ENCODE measurements at places on chromosomes 16 and 17. TPM values are rescaled to one million over a fixed set of nuclear protein-coding genes. Genes with fewer than 3 reads are reported as not detected.

Gene CCDC200
- not detected for total RNA-seq

Gene HBA1
- total RNA-seq, result 54.8 TPM

Gene GRIN2A
- 62.8 TPM for total RNA-seq

Gene KCNH4
- total RNA-seq, result 0.06 TPM

Gene OSGIN1
- 22.4 TPM for total RNA-seq

Gene FOXF1
- total RNA-seq, result 31.0 TPM

Gene EVI2B
- total RNA-seq, result 13.0 TPM

Gene CALB2
- 0.81 TPM for total RNA-seq

Gene PRKCB
- 9.6 TPM for total RNA-seq

Gene TANC2
- 32.4 TPM for total RNA-seq

Gene TPPP3
- total RNA-seq, result 12.3 TPM

Gene METTL2A
- total RNA-seq, result 16.2 TPM

Gene ALOX15B
- total RNA-seq, result 14.0 TPM

Gene FDXR
- 9.3 TPM for total RNA-seq

Gene NEUROD2
- total RNA-seq, result not detected

DNA sequence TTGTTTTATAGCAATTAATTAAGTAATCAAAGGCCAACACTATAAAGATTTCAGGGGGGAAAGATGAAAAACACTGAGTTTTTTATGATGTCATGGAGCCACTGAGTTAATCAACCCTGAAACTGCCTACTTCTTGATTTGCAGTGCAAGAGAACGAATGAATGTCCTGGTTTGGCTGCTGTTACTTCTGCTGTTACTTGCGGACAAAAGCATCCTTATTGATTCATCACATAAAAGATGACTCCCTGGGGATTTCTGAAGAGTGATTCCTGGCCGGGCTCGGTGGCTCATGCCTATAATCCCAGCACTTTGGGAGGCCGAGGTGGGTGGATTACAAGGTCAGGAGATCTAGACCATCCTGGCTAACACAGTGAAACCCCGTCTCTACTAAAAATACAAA lies 10.9 kb upstream of the SPNS3 start:
- no peak for DNase-seq

GRCh38 chr17:62968445-62968923 lies 2.4 kb downstream of the TANC2 start:
- DNase-seq, result peak; percentile 58

DNA sequence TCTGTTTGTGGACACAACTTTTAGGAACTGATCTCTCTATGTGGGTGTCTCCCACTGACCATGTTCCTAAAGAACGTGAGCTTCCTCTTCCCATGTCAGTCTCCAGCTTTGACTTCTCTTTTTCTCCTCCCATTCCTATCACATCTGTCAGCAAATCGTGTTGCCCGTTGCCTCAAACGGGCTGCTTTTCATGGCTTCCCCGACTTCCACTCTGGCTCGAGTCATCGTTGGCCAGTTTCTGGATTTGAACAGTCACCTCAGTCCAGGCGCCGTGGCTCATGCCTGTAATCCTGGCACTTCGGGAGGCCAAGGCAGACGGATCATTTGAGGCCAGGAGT lies 5.4 kb downstream of the ABCC1 start:
- no peak for DNase-seq

- DNase-seq, result no peak
Measured at GRCh38 chr16:73483076-73483791, 435.3 kb upstream of the ZFHX3 start.

DNA sequence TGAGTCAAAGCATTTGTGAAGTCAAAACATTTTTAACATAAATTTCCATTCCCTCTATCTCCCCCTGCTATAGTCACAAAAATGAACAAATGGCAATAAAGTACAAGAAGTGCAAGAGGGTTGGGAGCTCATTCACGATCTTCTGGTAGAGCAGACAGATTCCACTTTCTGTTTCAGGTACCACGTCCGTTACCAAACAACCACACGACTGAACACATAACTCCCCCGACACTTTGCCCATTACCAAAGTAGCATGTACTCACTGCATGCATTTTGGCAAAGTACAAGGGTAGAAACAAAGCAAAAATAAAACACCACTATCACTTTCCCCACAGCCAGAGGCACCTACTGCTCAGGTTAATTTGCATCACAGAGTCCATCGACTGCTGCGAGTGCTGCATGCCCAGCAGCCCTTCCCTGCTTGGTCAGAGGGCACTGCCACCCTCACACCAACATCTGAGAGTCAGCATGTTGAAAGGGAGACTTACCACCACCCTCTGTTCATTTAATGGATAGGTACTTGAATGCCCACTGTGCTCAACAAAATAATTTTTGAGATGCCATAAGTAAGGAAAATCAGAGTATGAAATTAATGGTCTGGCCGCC lies 150.3 kb upstream of the AXIN2 start:
- no peak for DNase-seq

DNA sequence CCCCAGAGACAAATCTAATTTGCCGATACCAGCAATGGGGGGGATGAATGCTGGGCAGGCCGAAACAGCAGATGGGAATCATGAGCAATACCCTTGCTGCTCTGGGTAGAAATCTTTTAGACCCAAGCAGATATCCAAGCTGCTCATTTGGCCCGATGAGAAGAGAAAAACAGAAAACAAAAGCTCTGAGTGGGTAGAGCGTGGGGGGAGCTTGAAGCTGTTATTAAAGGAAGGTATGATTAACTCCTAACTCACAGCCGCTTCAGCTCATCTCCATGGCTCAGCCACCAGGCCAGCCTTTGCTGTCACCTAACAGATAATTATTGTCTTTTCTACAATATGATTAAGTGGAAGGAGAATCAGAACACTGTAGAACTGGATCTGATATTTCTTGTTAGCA lies 58.3 kb downstream of the VPS35L start:
- no peak for DNase-seq

DNA sequence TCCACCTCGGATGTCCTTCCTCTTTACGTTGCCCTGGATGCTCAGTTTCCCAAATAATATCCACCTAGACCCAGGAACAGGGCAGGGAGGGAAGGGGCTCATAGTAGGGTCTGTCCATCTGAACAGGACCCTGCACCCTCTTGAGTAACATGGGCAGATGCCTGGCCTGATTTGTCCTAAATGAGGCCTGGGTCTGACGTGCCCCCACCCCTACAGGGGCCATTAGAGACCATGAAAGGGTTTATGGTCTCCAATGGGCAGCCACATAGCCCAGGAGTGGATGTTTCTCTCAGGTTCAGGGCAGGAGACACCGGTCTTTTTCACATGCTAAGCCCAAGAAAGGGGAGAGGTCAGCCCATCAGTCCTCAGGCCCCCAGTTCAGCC lies 6.8 kb downstream of the CACNG1 start:
- no peak for DNase-seq

DNA sequence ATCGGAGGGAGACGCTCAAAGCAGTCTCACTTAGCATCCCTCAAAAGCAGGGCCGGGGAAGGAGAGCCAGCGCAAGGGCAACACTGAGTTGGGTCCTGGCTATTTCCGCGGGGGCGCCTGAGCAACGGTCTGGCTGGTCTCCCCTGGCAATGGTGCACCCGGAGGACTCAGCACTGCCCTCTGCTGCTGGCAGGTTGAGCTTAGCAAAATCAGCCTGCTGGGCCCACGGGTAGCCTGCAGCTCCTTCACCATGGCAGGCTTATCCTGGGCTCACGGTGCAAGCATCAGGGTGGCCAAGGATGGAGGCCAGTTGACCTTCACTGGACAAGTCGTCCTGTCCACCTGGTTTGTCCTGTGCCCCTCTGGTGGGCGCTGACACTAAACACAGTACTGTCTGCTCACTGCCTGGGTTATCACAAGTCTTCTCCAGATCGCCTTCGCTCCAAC lies 14.4 kb upstream of the ALDH3A1 start:
- peak; percentile 62 for DNase-seq

- peak; percentile 90 for DNase-seq
Measured at GRCh38 chr17:57902800-57903759, 52.1 kb downstream of the CUEDC1 start.

- DNase-seq, result no peak
Measured at GRCh38 chr17:21817791-21818364, 125.6 kb downstream of the KCNJ18 start.

GRCh38 chr17:72600934-72601333 lies 480.1 kb downstream of the SOX9 start:
- no peak for DNase-seq

GRCh38 chr17:72259922-72260321 lies 139.1 kb downstream of the SOX9 start:
- no peak for DNase-seq

DNA sequence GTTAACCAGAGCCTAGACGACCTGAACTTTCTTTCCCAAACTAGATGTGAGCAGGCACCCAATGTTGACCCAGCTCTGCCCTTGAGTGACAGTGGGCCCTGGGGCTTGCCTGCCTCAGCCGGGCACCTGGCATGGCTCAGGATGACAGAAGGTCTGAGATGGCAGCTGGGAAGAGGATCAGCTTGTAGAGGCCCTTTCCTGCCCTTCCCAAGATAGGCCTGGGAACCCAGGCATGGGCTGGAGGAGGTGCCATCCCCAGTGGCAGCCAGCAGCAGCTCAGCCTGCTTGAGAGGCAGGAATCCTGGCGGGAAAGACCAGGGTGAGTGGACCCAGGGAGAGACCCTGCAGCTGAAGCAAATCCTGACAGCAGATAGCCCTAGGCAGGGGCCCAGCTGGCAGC lies 59.1 kb downstream of the PIPOX start:
- no peak for DNase-seq

GRCh38 chr16:70345840-70346239 lies 863 bp upstream of the DDX19A start:
- DNase-seq, result no peak

- DNase-seq, result no peak
Measured at GRCh38 chr17:17429222-17429621, 47.6 kb upstream of the MED9 start.

DNA sequence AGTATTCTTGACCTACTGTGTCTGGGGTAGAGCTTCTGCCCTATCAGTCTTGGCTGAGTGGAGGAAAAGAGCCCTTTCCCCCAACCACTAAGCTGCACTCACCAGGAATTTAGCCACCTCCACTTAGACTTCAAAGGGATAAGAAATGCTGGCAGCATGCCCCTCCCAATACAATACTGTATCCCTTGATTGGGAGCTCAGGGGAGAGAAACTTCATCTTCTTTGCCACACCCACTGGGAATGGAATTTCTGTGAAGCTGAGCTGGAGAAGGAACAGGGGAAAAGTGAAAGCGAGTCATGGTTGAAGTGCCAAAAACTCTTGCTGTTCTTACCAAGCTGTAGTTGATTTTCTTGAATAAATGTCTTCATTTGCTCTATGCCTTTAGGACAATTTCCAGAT lies 68.8 kb downstream of the CEP112 start:
- no peak for DNase-seq

DNA sequence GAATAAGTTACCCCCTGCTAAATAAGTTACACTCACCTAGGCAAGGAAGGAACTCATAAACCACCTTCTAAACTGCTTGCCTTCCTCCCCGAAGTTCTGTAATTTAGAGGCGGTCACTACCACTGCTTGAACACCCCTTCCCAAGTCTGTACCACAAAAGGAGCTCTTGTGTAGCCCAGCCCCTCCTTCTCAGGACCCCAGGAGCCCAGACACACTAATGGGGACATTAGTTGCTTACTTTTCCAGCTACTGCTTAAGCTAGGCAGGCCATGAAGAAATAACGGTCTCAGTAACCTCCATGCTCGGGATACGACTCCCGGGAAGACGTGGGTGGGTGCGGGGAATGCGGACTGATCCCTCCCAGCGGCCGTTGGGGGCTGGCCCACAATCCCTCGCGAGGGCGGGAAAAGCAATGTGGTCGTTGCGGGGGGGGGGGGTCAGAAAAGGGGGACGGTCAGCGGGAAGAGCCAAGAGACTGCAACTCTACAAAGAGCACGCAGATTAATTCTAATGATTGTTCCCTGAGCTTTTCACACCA lies at the start of gene TEX14:
Gene TEX14 (minus strand): TSS at position 345 of the 538 bp plus-strand sequence. CDS start 40,044 bp downstream, outside the sequence.
- no peak for DNase-seq

DNA sequence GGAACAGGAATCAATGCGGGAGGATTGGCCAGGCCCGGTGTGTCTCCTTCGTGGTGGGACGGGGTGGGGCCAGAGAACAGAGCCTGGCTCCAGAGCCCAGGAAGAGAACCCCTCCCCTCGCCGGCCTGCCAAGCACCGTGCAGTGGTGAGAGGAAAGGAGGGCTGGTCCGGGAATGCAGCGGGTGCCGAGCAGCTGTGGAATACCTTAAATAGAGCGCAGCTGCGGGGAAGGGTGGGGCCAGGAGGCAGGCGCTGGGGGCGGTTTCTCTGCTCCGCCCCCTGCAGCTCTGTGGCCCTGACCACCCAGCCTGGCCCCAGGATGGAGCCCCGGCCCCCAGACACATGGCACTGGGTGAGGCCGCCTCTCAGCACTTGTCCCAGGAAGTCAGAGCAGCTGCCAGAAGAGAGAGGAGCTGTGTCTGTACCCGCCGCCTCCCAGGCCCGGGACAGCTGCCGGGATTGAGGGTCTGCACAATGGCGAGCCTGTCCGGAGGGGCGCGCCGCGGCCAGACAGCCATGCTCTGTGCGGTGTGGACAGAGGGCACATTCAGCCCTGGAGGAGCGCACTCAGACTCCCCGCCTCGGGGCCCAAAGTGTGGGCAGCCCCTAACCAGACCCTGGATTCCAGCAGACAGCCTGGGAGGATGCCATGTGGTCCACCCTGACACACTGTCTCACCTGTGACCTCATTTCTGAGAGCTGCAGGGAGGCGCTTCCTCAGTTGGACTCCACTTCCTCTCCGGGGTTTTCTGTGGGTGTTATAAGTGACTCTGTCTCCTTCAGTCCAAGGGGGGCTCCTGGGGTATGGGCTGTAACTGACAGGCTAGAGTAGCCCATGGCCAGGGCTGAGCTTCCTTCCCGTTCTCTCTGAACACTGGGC lies 268.8 kb downstream of the SEC14L1 start:
- DNase-seq, result peak; percentile 62

- no peak for DNase-seq
Measured at GRCh38 chr16:89105599-89106151, 12.0 kb downstream of the ACSF3 start.

- no peak for DNase-seq
Measured at GRCh38 chr16:19678804-19679203, 39.2 kb downstream of the KNOP1 start.

GRCh38 chr16:88299751-88300462 lies 82.9 kb upstream of the ZNF469 start:
- DNase-seq, result no peak

- DNase-seq, result no peak
Measured at GRCh38 chr16:12613992-12614661, 189.6 kb downstream of the CPPED1 start.

- DNase-seq, result no peak
Measured at GRCh38 chr16:13863075-13863765, 56.7 kb upstream of the ERCC4 start.

DNA sequence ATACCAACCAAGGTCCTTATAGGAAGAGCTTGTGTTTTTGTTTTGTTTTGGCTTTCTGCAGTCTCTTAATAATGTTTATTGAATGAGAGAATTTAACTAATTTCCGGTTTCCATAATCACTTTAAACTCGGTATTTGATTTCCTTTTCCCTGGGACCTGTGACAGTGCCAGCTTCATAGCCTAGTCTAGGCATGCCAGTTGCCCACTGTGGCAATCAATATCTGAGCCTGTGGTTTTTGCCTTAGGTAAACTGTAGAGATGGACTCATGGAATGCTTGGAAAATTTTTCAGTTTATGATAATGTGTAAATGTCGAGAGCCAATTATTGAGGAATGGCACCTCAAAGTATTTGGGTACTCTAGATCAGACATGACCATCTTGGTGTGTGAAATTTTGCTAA lies 78.2 kb downstream of the FTO start:
- no peak for DNase-seq
